CD4-positive, alpha-beta T cell treated with Interferon alpha-2 for 1 hour (primary cell): ENCODE measurements at places on chromosomes 1 and 21.

DNA sequence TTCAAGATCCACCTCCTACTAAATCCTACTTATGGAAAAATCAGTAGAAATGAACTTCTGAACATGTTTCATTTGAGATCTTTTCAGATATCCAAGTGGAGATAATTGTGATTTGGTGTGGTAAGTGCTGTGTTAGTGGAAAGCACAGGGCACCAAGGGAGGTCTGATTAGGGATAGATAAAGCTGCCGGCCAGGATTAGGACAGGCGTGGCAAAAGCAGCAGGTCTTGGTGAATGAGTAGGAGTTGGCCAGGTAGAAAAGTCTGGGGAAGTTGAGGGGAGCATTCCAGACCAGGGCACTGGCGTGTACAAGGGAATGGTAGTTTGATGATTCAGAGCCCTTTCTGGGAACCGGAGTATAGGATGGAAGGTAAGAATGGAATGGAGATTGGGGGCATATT, 47.8 kb downstream of the AZIN2 start:
- DNase-seq = no peak

GRCh38 chr1:17420391-17420918, 19.0 kb downstream of the RCC2 start:
- DNase-seq = no peak

DNA sequence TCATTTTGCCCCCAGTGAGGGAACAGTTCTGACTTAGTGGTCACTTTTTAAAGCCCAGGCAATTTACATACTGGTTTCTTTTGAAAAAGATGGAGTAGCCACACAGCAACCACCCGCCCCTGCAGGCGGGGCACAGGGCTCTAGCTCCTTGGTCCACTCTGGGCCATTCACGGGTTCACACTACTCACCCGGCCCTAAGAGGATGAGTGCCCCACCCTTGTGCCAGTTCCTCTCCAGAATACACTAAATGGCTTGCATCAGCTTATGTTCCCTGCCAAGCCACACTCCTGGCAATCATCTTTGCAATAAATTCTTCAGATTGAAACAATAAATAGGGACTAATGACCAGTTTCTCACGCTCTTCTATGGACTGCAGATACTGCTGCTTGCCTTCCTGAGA, 15.7 kb upstream of the ATP13A2 start:
- no peak for DNase-seq

GRCh38 chr1:27968692-27969091, 8.9 kb downstream of the XKR8 start:
- no peak for DNase-seq

GRCh38 chr1:91631718-91632330, 131.2 kb downstream of the CDC7 start:
- DNase-seq = no peak

- DNase-seq = peak; percentile 24
These were observed 615 bp downstream of the CLIC4 start for GRCh38 chr1:24745711-24746413.

DNA sequence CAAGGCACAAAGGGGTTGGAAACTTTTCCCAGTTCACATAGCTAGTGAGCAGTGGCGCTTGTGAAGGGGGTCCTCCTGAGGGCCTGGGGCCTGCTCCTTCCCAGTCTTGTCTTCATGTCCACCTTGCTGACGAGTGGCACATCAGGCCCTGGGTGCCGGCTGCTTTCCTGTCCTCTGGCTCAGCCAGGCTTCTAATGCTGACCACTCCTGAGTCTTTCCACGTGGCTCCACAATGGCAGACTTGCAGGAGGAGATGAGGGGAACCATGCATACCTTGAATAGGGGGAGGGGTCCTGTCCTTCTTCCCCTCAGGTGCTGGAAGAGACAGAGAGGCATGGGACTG, 38.7 kb downstream of the MAPKAPK2 start:
- no peak for DNase-seq

DNA sequence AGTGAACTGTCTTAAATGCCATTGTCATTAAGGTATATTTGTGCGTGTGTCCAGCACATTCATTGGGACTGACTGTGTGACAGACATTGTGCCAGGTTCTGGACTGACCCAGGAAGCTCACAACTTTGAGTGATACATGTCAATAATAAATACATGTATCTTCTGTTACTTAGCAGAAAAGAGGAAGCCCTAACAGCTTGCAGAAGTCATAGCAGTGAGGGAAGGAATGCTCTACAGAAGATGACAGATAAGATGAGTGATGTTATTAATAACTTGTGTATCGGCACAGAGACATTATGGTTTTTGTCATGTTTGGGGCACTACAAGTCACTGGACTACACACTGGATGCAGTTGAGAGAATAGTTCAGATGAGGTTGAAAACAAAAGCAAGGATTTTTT, 1.2 kb upstream of the SRSF11 start:
- DNase-seq = no peak

DNA sequence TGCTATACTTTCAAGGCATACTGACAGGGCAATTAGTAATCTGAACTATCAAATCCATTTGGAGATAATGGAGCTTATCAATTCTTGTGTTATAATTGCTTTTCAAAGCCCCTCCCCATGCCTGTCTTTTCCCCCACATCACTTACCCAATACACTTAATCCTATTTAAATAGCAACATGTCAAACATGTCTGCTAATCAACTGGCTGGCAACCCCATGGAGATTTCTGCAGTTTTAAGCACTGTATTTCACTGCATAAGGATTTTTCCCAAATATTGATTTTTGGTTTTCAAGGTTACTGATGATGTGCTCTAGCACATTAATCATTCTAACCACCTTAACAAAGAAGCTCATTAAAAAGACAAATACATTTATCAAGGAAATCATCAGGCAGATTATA, 800.3 kb downstream of the PLA2G4A start:
- DNase-seq = no peak

- peak; percentile 71 for DNase-seq
These were observed 1.1 kb downstream of the GFI1 start for GRCh38 chr1:92485381-92486250.

DNA sequence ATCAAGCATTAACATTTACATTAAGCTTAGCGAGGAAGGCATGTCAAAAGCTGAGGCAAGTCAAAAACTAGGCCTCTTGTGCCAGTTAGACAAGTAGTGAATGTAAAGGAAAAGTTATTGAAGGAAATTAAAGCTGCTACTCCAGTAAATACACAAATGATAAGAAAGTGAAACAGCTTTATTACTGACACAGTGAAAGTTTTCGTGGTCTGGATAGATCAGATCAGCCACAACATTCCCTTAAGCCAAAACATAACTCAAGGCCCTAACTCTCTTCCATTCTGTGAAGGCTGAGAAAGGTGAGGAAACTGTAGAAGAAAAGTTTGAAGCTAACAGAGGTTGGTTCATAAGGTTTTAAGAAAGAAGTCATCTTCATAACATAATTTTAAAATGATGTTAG, 131.9 kb downstream of the VAV3 start:
- no peak for DNase-seq

- no peak for DNase-seq
These were observed 103.0 kb upstream of the ESRRG start for GRCh38 chr1:216826214-216826613.

DNA sequence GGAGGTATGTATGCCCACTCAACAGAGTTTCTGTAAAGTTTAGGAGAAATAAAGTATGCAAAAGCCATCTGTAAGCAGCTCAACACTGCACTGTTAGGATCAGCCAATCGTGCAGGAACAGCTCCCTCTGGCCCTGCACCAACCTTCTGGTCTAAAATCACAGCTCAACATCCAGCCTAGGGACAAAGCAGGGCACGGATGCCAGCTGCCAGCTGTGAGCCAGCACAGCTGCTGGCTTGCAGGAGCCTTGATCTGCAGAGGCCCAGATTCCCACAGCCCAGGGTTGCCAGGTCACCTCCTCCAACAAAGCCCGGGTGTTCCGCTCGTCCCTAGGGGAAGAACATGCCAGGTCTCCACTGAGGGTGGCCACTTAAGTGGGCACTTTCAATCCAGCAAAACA, 8.6 kb downstream of the ACOT7 start:
- no peak for DNase-seq

- DNase-seq = no peak
These were observed 88.6 kb upstream of the GNG12 start for GRCh38 chr1:67921725-67922489.

GRCh38 chr21:35345954-35346353, 296.9 kb upstream of the RUNX1 start:
- no peak for DNase-seq

- no peak for DNase-seq
These were observed 62.4 kb upstream of the DIRAS3 start for GRCh38 chr1:68112835-68113243.

- DNase-seq = no peak
These were observed 446.0 kb downstream of the PTPRU start for GRCh38 chr1:29682171-29682918.

- DNase-seq = no peak
These were observed 73.6 kb upstream of the ZRANB2 start for GRCh38 chr1:71154429-71154828.

GRCh38 chr1:213414346-213414745, 363.3 kb downstream of the RPS6KC1 start:
- no peak for DNase-seq

DNA sequence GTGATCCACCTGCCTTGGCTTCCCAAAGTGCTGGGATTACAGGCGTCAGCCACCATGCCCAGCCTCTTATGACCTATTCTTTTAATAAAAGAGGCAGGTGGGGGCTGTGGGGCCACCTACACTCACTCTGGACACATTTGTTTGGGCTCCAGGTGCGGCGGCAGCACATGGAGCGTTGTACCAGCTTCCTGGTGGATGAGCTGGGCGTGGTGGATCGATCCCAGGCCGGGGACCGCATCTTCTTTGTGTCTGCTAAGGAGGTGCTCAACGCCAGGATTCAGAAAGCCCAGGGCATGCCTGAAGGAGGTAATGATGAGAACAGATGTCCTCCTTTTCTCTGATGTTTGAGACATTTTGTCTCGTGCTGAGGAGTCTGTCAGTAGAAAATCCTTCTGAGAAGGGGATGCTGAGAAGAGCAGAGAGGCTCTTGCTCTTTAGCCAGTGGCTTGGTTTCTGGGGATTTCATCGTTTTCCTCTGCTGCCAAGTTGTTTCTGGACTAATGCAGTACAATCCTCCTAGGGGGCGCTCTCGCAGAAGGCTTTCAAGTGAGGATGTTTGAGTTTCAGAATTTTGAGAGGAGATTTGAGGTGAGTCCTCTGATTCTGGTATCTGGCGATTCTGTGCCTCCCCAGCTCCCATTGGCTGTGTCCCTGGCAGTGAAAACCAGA, 17.9 kb upstream of the MIIP start:
- DNase-seq = peak; percentile 46

- no peak for DNase-seq
These were observed 106.0 kb downstream of the ADAMTS1 start for GRCh38 chr21:26739189-26739588.

DNA sequence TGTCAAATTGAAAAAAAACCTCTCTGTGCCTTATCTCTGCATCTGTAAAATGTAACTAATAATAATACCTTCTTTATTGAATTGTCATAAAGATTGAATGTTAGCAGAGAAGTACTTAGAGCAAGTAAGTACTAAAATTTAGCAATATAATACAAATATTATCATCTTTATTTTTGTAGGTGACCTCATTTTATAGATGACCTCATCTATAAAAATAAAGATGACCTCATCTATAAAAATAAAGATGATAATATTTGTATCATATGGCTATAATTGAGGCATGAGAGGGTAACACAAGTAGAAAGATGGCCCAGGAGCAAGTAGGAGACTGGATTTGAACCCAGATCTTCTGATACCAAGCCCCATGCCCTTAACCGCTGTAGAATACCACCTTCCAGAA, 193.2 kb upstream of the FOXD3 start:
- DNase-seq = no peak

GRCh38 chr1:114690148-114690547, 5.2 kb downstream of the AMPD1 start:
- DNase-seq = no peak

GRCh38 chr21:45379171-45379900, 25.6 kb upstream of the COL18A1 start:
- DNase-seq = no peak

DNA sequence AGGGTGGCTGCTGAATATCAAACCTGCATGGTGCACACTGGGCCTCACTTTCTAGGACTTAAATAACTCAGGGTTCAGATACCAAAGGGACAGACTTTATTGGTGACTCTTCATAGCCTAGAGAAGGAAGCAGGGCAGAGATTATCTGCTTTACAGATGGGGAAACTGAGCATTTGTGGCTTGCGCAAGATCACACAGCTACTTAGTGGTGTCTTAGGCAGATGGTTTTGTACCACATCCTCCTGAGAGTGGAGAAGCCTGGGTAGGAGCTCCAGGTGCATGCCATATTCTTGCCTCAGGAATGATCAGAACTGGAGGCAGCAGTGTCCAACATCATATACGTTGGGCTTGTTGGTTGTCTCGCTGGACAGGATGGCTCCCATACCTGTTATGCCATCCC, 6.8 kb upstream of the DPH2 start:
- DNase-seq = no peak
